ENCODE measurements at places on chromosomes 7 and 10. TPM values are rescaled to one million over a fixed set of nuclear protein-coding genes. Genes with fewer than 3 reads are reported as not detected.

Gene BAIAP2L1
- total RNA-seq: 30.6 TPM

Gene KNDC1
- 3.8 TPM for total RNA-seq

Gene CC2D2B
- total RNA-seq: 0.36 TPM

Gene AFAP1L2
- total RNA-seq: 22.8 TPM

Gene GCK
- not detected for total RNA-seq
